Esophagus squamous epithelium (tissue), 5 donors: ENCODE measurements at places on chromosomes 12 and 14.

DNA sequence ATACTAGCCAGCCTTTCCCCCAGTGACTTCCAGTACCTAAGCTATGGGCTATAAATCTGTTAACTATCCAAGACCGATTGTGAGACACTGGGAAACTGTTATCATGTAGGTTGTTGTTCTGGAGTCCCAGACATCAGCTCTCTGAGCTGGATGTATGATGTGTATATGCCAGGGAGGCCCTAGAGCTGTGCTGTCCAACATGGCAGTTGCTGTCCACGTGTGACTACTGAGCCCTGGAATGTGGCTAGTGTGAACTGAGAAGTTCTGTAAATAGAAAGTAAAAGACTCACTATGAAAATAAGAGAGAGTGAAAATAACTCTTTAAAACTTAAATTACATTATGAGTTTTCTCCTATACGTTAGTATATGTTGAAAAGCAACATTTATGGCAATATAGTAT, 755.8 kb upstream of the FBXO33 start:
- no peak for DNase-seq

DNA sequence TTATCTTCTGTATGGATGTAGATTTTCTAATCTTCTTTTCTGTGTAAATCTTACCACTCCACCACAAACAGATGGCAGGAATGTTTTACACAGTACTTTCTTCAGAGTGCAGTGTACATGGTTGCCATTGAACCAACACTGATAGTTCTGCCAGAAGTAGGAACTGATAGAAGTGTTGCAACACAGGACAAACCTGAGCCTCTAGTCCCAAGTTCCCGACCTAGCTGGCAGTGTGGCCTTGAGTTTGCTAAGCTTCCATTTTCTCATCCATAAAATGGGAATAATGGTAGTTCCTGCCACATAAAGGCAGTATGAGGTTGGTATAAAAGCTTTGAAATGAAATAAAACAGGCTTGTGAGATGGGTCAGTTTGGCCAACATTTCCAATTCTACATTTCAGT, 50.8 kb upstream of the SAV1 start:
- no peak for DNase-seq

- no peak for DNase-seq
These were observed 30.6 kb upstream of the SYCP3 start for GRCh38 chr12:101769865-101770264.

DNA sequence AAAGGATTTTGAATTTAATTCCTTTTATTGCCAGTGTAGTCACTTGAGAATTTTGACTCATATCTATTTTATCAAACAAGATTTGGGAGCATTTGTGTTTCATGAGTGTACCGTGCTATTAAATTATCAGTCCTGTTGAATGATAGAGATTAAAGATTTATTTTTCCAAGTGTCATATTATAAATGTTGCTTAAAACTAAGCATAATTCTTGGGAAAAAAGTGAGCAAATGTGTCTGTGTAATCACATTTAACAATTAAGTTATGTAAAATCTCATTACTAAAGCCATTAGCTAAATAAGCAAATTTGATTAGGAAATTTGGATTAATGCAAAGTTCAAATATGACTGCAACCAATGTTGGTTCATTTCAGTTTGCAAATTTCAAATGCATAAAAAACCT, 266.7 kb downstream of the TMTC2 start:
- no peak for DNase-seq

- no peak for DNase-seq
These were observed 315.5 kb upstream of the FLRT2 start for GRCh38 chr14:85214471-85214870.

- DNase-seq, result no peak
These were observed 370.6 kb upstream of the PRICKLE1 start for GRCh38 chr12:42960087-42960527.

DNA sequence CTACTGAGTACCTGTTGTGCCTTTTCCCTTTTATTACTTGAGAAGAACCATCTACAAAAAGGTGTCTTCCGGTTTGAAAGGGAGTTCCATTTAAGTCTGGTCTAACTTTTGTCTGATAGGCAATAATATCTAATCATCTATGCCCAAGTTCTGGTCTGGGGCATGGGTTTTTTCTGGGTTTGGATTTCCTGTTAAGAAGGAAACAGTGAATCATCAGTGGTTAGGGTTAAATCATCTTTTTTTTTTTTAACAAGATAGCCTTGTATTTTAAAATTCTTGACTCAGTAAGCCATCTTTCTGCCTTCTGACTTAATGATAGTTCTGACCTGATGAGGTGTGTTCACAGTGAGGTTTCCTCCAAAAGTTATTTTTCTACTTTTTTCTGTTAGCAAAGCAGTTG, 29.3 kb upstream of the CPNE8 start:
- DNase-seq, result no peak

- DNase-seq, result no peak
These were observed 68.3 kb upstream of the TRHDE start for GRCh38 chr12:72203764-72204335.

GRCh38 chr14:50856660-50857059, 15.2 kb upstream of the ABHD12B start:
- DNase-seq, result no peak

DNA sequence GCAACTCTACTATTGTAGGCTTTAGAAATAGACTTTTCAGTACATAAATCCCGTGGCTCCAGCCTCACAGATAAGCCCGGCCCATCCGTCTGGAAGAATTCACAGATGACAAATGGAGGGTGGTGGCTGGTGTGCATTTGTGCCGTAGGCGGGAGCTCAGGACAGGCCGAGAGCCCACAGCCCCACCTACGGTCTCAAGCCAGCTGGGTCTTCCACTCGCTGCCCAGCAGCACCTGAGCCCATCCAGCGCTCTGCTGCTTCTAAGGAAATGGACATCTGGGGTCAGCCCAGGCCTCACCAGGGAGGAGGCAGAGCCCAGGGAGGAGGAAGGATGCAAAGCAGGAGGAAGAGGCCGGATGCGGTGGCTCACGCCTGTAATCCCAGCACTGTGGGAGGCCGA, 72.8 kb downstream of the KIF26A start:
- no peak for DNase-seq

GRCh38 chr12:99039367-99040120, 394.5 kb downstream of the APAF1 start:
- DNase-seq, result no peak

DNA sequence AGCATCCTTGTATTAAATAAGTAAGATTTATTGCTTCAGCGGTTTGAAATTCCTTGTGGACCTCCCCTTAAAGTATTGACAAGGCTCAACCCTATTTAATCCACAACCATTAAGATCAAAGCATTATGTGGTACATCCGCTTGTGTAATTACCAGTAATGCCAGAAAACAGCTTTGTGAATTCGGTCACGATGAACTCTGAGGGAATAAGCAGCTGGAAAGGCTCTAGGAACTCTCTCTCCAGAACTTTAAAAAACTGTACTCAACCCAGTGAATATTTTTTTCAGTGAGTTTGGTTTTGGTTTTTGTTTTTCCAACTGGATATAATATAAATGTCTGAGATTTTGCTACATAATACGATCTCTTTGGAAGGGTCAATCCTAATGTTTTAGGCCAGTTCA, 49.3 kb upstream of the DIO2 start:
- DNase-seq, result no peak

DNA sequence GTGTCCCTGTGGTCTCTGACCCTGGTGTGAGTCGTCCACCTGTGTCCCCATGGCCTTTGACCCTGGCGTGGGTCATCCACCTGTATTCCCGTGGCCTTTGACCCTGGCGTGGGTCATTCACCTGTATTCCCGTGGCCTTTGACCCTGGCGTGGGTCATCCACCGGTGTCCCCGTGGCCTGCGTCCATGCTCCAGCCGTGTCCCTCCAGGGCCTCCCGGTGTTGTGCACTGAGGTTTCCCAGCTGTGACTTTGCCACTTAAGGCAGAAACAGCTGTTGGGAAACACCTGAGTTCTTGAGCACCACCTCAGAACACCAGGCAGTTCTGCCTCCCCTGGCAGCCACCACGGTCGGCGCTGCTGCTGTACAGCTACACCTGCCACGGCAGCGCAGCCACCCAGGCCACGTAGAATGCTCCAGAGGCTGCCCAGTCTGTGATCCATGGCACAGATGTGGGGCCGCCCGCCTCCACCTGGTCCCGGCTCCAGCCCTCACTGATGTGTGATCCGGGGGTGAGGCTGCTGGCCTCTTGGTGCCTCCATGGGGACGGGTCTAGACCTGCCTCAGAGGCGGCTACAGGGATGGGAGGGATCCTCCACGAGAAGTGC, 69.1 kb upstream of the GALNT9 start:
- no peak for DNase-seq

GRCh38 chr12:111175396-111176094, 193.3 kb downstream of the PHETA1 start:
- DNase-seq, result no peak

DNA sequence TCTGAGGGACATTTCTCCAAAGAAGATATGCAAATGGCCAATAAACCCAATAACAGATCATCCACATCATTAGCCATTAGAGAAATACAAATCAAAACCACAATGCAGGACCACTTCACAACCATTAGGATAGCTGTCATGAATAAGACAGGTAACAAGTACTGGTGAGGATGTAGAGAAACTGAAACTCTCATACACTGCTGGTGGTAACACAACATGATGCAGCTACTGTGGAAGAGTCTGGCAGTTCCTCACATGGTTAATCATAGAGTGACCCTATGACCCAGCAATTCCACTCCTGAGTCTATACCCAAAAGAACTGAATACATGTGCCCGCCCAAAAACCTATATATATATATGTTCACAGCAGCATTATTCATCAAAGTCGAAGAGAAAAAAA, 39.0 kb downstream of the TTC9 start:
- no peak for DNase-seq
